ENCODE measurements at places on chromosomes 1 and 21.

DNA sequence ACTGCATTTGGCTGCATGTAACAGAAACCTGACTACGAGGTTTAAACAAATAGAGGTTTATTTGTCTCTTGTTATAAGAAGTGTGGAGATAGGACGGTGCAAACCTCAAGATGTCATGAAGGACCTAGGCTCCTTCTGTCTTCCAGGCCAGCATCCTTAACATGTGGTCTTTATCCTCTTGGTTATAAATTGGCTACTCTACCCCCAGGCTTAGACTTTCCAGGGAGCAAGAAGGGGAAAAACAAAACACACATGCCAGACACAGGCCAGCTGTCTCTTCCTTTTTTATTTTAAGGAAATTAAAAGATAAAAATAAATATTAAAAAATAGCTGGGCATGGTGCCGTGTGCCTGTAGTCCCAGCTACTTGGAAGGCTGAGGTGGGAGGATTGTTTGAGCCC, 51.3 kb upstream of the PRELP start:
- DNase-seq, result no peak

DNA sequence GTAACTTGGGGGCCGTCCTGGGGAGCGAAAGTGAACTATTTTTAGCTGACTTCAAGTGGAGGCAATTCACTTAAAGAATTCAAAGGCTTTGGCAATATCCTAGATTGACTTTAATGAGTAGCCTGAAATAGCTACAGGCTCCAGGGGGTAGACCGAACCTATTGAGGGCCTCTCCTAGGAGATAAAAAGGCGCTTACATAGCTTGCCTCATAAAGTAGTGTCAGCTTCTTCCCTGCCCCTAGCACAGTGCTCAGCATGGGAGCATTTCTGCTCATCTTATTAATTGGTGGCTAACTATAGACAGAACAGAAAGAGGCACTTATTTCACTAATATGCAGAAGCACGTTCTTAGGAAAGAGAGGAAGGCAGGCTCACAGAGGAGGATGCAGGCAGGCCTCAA, 12.3 kb upstream of the CTNNBIP1 start:
- no peak for DNase-seq

- DNase-seq, result no peak
These were observed 29.9 kb upstream of the EDN2 start for GRCh38 chr1:41514381-41514780.

DNA sequence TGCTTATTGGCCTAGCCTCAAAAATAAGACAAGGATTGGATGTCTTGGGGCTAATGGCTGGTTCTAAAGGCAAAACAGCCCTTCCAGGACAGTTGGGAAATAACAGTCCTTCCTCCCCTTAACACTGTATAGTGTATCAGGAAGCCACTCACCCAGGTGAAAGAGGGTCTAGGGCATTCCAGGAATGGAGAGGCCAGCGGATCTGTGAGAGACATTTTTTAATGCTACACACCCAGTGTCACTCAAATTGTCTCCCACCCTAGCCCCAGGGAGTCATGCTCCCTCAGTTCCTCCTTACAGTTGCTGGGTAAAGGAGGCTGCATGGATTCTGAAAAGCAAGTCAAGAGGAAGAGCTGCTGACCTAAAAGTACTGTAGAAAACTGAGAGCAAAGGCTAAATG, 24.1 kb upstream of the EXO1 start:
- DNase-seq, result no peak

- DNase-seq, result no peak
These were observed 101.5 kb upstream of the ADGRL2 start for GRCh38 chr1:81699234-81699633.

- peak; percentile 9 for DNase-seq
These were observed 1.0 kb upstream of the S100B start for GRCh38 chr21:46605767-46606426.

GRCh38 chr1:204927673-204928641, 57.3 kb downstream of the NFASC start:
- no peak for DNase-seq

DNA sequence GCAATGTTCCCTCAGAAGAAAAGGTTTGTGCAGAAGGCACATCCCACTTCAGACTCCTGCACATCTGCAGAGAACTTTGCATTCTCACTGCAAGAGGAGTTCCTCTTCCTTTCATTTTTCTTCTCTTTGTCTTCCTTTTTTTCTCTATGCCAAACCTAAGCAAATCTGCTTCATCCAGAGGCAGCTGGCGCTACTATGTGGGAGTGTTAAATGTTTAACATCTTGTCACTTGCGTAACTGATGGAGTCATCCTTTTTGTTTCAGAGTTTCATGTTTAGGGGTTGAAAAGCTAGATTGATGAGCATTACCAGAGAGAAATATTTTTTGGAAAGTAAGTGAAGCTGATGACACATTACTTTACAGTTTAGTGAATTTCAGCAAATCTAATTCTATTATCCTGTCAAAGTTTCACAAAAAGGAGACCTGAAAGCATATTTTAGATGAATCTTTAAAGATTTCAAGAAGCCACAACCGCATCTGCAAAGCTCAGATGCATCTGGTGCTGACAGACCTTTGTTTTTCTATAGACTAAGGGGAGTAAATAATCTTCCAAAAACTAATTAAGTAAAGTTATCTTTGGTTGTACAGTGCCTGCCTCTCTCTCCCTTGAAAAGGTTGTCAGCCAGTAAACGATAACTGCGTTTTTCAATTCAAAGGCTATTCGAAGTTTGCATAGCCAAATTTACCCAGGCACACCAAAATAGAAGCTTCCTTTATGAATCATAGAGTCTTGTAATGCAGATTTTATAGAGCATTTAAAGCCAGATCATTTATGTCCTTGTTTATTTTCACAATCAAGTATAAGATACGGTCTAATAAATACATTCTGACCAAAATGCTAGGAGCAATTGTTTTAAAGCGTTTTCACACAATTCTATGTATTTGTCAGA, 1.2 kb upstream of the LRRC53 start:
- no peak for DNase-seq

Measured in effector memory CD4-positive, alpha-beta T cell (primary cell).